Left ventricle myocardium inferior (tissue), 1 donor: ENCODE measurements at places on chromosomes 5 and 9. TPM values are rescaled to one million over a fixed set of nuclear protein-coding genes. Genes with fewer than 3 reads are reported as not detected.

Gene PFN3
- not detected for total RNA-seq

Gene GFI1B
- 0.27 TPM for total RNA-seq

Gene TMEM171
- not detected for total RNA-seq

Gene RNF208
- total RNA-seq, result 31.5 TPM

Gene DDX41
- total RNA-seq, result 29.7 TPM

Gene MEGF10
- total RNA-seq, result 0.47 TPM

Gene SLC1A3
- total RNA-seq, result 144 TPM

Gene MZB1
- 0.58 TPM for total RNA-seq

Gene ALDH7A1
- total RNA-seq, result 30.5 TPM

Gene HINT2
- total RNA-seq, result 71.1 TPM

Gene PDLIM4
- 4.8 TPM for total RNA-seq

Gene FST
- 2.0 TPM for total RNA-seq

Gene SRA1
- total RNA-seq, result 28.6 TPM

Gene MUSK
- total RNA-seq, result 1.5 TPM

Gene SLC6A19
- not detected for total RNA-seq

Gene PLCXD3
- 73.1 TPM for total RNA-seq

Gene DIRAS2
- 0.30 TPM for total RNA-seq

Gene COL15A1
- total RNA-seq, result 45.4 TPM

Gene MED7
- 10.3 TPM for total RNA-seq

Gene CATSPER3
- total RNA-seq, result 0.49 TPM
